Stimulated activated CD4-positive, alpha-beta T cell treated with anti-CD3 and anti-CD28 coated beads, TNF-alpha, amount 100 ng/mL, for 48 hours (primary cell): ENCODE measurements at places on chromosomes 16 and 17.

- no peak for DNase-seq
Observed at GRCh38 chr17:2624292-2624731, 30.9 kb downstream of the PAFAH1B1 start.

- peak; percentile 48 for DNase-seq
Observed at GRCh38 chr17:37844158-37844976, 79.8 kb upstream of the TBC1D3K start.

DNA sequence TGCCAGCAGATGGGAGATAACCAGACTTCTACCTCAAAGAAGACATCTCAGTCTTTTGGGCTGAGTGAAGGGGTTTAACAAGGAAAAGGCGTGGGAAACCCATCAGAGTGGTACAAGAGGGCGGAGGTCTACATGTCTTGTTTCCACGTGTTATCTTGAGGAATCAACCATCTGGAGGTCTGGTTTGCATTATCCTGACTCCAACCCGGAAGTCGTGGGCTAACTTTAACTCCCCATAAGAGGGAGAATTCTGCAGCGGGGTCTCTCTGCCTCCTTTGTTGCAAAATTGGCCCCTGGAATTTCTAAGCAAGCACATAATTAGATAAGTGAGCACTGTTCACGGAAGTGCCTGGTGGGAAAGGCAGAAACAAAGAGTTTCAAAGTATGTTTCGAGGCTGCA, 398.7 kb upstream of the C16orf82 start:
- no peak for DNase-seq

DNA sequence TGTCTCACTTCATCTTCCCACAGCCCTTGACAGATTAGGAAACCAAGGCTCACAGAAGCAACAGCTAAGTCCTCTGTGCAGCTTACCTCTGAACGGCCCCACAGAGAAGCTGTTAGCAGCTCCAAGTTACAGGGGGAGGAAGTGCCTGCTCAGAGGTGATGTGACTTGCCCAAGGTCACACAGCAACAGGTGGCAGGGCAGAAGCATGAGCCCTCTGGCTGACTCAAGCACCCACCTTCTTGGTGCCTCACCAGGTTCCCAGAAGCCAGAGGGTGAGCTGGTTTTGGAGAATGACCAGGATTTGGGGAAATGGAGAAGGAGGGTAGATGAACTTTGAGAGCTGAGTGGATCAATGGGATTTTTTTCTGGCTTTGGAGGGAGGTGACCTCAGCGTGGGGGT, 14.0 kb upstream of the RAI1 start:
- DNase-seq: no peak

DNA sequence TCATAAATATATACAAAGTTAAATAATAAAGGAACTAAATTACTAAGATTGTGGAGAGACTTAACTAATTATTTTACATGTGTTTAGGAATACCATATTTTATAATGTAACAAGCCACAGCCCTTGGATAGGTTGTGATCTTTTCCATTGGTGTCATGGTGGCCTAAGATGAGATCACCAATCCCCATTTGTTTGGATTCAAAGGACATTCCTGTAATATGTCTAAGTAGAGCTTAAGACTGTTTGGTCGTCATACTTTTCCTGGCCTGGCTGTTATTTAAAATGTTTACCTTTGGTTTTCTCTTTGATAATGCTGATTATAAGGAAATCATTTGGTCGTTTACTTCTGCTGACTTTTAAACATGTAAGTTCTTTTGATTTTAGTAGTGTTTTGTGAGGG, 118.1 kb downstream of the NLK start:
- DNase-seq: no peak

DNA sequence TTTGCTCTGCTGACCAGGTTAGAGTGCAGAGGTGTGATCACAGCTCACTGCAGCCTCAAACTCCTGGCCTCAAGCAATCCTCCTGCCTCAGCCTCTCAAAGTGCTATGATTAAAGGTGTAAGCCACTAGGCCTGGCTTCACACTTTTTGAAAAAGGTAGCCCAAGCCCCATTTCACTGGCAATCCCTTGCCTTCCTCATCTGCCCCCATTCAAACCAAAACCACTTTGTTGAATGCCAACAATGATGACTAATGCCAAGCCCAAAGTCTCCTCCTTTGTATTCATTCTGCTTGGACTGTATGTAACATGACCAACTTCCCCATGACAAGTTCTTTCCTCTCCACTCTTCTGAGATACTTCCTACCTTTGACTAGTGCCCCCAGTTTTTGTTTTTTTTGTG, 33.1 kb downstream of the N4BP1 start:
- peak; percentile 15 for DNase-seq

GRCh38 chr16:56506941-56507340, 12.9 kb downstream of the BBS2 start:
- no peak for DNase-seq

DNA sequence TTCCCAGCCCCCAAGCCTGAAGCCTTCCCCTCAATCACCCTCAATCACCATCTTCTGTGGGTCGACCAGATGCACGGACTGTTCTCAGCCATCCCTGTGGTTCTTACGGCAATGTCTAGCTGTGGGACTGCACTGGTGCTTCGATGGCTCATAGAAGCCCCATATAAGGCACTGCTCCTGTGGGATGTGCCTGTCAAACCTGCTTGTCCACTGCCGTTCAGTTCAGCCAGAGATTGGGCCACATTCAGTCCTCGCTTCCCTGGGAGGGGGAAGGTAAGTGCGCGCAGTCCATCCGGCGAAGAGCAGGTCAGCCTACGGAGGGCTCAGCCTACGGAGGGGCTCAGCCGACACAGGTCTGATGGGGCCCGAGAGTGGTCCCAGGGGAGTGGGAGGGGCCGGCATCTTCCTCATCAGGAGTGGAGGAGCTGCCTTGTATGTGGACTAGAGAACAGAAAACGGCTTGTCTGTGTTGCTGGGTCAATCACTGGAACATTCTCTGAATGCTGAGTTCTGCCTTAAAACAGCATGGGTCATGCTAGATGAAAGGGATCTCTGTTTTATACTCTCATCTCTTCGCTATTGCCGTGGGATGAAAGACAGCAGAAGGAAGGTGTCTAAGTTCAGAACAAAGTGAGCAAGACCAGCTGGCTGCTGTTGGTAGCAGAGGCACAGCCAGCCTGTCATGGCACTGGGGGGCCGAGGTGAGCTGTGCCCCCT, at the start of gene CARD14:
TSS of gene CARD14 (plus strand) at position 247 of the 717 bp plus-strand sequence. CDS start 11,409 bp downstream, outside the sequence.
- no peak for DNase-seq

DNA sequence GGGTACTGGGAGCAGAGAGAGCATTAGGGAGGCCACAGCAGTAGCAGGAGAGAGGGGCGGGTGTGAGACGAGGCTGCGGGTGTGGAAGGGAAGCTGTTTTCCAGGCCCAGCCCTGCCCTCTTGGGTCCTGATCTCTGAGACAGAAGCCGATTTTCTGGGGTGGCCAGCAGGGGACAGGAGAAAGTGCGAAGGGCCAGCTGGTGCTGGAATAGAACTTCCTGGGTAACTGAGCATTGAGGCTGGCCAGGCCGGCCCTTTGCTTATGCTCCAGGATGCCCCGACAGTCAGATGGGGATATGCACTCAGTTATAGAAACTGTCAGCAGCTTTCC, 804 bp downstream of the BTBD17 start:
- no peak for DNase-seq

- no peak for DNase-seq
Observed at GRCh38 chr17:82440991-82441627, 9.4 kb downstream of the CYBC1 start.

DNA sequence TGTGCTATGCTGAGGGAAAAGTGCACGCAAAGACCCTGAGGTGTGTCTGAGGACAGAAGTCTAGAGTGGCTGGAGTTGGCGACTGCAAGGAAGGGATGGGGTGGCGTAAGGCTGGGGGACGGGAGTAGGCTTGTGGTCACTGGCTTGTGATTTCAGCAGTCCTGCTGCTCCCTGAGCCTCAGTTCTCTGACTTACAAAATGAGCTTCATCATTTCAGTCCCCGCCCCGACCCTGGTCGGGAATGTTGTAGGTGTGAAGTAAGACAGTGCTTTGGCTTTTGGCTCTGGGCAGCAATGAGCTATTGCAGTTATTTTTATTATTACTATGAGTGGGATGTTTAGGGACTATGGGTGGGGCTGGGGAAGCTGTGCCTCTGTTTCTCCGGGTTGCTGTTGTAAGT, 8.6 kb downstream of the ADGRG1 start:
- no peak for DNase-seq

GRCh38 chr16:46908540-46909372, 24.6 kb downstream of the GPT2 start:
- peak; percentile 21 for DNase-seq

GRCh38 chr17:8249621-8250500, 772 bp downstream of the PFAS start:
- no peak for DNase-seq

DNA sequence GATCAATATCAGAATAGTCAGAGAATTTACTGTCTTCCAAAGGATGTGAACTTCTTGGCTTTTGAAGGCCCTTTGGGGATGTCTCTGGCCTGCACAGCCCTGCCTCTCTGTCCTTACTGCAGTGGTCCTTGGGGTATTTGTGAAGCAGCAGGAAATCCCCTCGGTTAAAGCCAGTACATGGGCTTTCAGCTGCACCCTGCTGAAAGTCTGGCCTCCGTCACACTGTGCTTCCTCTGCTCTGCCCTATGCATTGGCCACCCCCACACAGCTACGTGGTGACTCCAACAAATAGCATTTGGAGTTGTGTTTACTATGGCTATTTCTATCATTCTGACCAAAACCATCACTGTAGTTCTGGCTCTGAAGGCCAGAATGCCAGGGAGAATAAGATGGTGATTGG, 21.2 kb downstream of the SYCE1L start:
- no peak for DNase-seq

GRCh38 chr17:18184143-18185031, 759 bp downstream of the ALKBH5 start:
- peak; percentile 63 for DNase-seq

DNA sequence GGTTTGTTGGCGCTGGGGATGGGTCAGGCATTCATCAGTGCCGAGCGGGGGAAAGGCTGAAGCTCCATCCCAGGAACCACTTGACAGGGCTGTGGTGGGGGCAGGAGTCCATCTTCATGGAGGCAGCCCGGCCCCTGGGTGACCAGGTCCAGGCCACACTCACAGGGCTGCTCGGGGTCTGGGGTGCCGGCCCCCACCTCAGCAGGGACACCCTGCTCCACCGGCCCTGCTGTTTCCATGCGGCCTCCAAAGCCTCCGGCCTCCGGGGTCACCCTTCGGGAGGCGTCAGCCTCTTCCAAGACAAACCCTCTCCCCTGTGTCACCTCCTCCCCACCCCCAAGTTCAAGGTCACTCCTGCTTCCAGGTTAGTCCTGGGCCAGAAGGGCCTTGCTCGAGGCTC, 22.1 kb downstream of the GALNS start:
- DNase-seq: no peak

- no peak for DNase-seq
Observed at GRCh38 chr17:74442670-74443515, 11.0 kb downstream of the GPRC5C start.

GRCh38 chr17:82608816-82609215, 39.4 kb downstream of the WDR45B start:
- DNase-seq: no peak

- no peak for DNase-seq
Observed at GRCh38 chr17:29791336-29792080, 138.5 kb downstream of the SSH2 start.

- no peak for DNase-seq
Observed at GRCh38 chr17:2850991-2851390, 54.8 kb downstream of the RAP1GAP2 start.

GRCh38 chr16:69497876-69498596, 67.7 kb upstream of the NFAT5 start:
- DNase-seq: no peak

- DNase-seq: peak; percentile 4
Observed at GRCh38 chr17:76353004-76353598, 615 bp downstream of the PRPSAP1 start.

- no peak for DNase-seq
Observed at GRCh38 chr16:26988186-26988585, 78.5 kb upstream of the C16orf82 start.

GRCh38 chr16:924063-924462, 46.7 kb downstream of the LMF1 start:
- no peak for DNase-seq

- DNase-seq: no peak
Observed at GRCh38 chr17:6908807-6909206, 77.3 kb upstream of the TEKT1 start.

- no peak for DNase-seq
Observed at GRCh38 chr17:42342242-42343008, 45.8 kb downstream of the STAT3 start.

DNA sequence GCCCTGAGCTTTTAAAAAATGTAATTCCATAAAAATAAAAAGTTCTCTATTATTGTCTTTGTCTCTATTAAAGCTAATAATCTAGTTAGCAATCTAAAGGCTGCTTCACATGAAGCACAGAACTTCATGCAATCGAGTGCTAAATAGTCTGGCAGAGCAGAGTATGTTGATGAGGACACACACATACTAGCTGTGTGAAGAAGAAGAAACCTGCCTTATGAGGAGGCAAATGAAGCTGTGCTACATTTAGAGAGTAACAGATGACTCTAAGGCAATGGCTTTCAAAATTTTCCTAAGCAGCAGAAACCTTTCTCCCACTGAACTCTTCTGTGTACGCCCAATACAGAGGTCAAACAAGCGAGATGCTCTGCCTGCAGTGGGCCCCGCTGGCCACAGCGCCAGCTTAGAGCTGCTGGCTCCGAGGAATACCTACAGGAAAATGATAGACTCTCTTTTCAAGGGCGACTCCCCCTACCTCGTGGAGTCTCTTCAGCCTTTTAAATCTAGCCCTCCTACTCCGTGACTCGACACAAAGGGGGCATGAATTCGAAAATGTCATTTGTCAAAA, 39.2 kb downstream of the GNA13 start:
- DNase-seq: no peak

- no peak for DNase-seq
Observed at GRCh38 chr17:44871556-44871955, 23.9 kb downstream of the HIGD1B start.

- DNase-seq: no peak
Observed at GRCh38 chr17:40617678-40618240, 29.9 kb downstream of the SMARCE1 start.

DNA sequence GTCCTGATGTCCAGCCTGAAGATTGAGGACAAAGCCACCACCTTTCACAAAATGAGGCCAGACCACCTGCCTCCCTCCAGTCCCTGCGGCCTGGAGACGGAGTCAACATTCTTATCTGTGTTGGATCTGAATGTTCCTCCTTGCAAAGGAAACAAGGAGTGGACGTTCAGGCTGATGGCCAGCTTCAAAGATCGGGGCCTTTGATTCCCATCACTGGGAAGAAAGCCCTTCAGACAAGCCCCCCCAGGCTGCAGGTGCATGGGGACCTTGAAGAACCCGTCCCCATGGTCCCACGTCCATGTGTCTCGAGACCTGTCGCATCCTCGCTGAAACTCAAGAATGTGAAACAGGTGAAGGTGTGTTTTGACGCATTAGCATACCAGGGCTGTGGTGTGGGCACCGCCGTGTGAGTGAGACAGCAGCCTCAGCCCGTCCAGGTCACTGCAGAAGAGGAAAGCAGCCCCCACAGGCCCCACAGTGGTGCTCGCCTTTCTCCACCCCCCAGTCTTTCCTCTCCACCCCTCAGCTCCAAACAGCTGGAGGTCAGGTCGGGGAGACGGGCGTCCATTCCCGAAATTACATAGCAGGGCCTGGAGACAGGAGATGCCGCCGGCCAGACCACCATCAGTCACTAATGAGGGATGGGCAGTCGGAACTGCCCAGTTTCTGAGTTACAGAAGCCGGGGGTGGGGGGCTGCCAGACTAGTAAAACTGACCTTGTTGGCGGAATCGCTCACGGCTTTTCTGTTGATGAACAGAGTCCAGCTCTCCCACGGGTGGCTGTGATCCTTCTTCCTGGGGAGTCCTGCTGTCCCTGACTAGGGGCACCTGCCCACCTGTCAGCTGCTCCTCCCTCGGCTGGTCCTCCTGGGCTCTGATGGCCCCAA, 877 bp upstream of the CSNK1D start:
- DNase-seq: no peak

GRCh38 chr17:17387017-17387497, 83.9 kb downstream of the NT5M start:
- no peak for DNase-seq
